AG09309 (cell line): ENCODE measurements at places on chromosomes 2 and 18.

- DNase-seq, result no peak
These were observed 66.2 kb downstream of the ATOH8 start for GRCh38 chr2:85819811-85820510.

GRCh38 chr2:112642561-112642960 is 3.2 kb upstream of the SLC20A1 start:
- no peak for DNase-seq

DNA sequence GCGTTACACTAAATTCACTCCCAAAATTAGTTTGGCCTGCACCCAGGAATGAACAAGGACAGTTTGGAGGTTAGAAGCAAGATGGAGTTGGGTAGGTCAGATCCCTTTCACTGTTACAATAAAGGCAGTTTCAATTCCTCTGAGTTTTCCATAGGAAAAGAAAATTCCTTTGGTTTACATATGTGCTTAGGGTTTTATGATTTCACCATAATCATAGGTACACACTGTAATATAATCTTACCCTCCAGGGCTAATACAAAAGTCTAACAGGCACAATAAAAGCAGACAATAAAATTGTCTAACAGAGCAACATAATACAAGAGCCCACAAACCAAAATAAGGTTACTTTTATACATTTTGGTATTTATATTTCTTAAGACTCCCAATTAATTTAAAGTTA is 391.5 kb upstream of the KCNJ3 start:
- no peak for DNase-seq

DNA sequence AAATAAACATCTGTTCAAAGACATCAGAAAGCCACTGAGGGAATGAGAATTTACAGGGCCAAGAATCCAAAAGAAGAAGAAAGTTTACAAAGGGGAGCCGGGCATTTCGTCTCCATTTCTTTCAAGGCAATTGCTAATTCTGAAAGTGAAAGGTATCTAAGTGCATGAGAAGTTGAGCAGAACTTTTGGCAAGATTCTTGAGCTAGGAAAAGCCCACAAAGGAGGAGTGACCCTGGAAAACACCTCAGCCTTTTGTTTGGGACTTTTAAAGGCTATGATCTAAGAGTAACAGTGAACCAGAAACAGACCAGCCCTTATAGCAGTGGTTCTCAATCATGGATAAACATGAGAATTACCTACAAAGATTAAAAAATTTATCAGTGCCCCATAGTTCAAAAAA is 87.4 kb downstream of the MDH1 start:
- no peak for DNase-seq

DNA sequence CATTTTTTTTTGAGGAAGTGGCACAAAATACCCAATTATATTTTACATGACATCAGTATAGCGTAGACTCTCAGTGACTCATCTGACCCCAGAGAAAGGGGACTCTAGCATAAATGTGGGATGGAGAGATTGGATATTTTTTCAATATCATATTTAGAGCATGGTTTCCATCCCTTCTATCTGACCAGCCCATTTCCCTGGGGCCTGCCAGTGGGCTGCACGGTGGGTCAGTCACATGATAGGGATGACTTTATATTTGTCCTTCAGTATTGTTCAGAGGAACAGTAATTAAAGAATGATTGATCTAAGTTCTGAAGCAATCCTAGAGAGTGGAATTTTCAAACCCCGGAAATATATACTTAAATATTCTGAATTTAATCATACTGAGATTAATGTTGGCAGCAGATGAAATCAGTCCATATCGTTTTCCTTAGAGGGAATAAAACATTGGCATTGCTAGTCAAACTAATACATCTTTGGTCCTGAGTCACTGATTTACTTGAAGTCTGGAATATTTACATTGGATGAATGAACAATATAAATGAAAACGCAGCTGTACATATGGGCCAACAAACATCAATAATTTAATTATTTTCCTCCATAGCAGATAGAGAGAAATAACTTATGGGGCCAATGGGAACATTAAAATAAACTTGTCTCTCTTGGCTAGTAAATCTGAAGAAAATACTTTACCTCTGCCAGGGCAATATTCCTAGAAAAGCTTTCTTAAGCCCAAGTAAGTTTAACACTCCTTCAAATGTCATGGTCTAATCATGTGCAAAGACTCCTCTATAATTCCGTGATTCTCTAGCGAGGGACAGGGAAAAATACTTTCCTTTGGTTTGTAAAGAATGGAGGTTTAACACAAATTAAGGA is 563.6 kb upstream of the PKDCC start:
- DNase-seq, result no peak

- no peak for DNase-seq
These were observed 55.0 kb downstream of the ANKRD44 start for GRCh38 chr2:197255543-197255942.

DNA sequence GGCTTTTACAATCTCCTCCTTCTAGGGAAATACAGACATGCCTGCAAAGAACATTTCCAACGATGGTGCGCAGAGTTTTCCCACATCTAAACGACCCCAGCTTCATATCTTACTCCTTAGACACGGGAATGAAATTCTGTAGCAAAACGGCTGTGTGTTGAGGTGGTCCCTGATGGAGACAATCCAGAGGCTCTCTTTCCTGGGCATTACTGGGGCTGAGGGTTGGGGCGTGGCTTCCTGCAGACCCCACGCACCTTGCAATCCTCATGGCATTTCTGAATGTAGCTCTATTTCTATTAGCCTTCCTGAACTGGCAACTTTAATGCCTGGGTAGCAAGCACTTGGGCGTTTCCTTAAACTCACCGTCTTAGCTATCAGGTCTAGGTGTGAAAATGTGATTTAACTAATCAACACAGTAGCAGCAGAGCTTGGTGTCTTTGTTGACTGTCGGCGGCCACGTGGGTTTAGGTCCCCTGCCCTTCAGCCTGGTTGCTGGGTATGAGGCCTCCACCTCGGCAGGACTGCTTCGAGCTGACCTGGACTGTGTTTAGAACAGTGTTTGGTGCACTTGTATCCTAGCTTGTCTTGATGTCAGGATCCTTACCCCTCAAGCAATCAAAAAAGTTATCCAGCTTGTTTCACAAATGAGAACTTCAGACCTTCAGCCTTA is 242.8 kb downstream of the GBX2 start:
- DNase-seq, result no peak

DNA sequence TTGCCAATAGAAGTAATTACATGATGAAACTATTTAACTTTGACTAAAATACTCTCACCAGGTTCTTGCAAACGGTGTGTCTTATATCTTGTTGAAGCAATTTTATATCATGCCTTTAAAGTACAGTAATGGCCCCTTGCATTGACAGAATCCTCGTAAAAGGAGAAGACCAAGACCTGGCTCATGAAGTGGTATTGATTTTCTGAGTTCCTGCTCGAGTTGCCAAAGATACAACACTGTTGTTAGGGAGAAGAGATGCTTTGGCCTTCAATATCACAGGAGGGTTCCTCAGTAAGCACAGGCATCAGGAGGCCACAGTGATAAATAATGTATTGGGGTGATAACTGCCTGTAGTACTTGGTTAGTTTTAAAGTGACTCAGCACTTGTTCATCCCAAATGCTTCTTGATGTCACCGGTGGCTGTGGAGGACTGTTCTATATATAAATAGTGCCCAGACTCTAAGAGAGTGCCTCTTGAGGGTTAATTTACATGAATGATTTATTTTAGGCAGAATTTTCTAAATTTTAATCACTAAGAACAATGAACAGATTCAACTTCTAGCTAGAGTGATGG is 571.7 kb upstream of the FANCL start:
- no peak for DNase-seq

- DNase-seq, result no peak
These were observed 115.1 kb downstream of the CMPK2 start for GRCh38 chr2:6750411-6751158.

GRCh38 chr2:35080231-35080910 is 1275.2 kb upstream of the CRIM1 start:
- DNase-seq, result no peak

DNA sequence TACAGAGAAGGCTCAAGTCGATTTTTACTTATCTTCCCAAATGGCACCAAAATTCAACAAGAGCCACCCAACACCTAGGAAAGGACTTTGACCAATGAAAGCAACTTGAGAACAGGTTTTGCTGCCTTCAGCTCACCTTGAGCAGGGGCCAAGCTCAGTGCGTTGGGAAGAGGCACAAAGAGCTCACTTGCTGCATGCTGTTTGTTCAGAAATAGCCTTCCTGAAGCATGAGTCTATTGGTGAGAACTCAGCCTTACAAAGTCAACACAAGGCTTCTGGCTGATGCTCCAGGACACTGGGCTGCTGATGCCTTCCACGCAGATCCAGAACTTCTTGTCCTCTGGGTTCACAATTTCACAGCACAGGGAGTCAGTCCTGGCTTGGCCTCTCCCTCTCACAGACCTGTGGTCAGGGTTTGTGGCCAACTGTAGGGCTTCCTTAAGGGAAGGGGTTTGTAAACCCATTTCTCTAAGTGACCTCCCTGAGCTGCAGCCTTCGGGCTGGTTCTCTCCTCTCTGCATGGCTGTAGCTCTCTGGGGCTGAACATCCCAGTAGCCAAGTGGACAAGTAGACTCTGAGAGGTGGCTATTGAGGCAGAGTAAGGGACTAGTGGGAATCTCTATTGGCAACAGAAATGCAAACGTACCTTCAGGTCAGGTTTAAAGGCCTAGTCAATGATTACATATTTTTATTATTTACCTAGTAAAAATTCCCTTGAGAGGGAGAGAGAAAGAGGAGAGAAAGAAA is 124.7 kb upstream of the GATA6 start:
- no peak for DNase-seq

DNA sequence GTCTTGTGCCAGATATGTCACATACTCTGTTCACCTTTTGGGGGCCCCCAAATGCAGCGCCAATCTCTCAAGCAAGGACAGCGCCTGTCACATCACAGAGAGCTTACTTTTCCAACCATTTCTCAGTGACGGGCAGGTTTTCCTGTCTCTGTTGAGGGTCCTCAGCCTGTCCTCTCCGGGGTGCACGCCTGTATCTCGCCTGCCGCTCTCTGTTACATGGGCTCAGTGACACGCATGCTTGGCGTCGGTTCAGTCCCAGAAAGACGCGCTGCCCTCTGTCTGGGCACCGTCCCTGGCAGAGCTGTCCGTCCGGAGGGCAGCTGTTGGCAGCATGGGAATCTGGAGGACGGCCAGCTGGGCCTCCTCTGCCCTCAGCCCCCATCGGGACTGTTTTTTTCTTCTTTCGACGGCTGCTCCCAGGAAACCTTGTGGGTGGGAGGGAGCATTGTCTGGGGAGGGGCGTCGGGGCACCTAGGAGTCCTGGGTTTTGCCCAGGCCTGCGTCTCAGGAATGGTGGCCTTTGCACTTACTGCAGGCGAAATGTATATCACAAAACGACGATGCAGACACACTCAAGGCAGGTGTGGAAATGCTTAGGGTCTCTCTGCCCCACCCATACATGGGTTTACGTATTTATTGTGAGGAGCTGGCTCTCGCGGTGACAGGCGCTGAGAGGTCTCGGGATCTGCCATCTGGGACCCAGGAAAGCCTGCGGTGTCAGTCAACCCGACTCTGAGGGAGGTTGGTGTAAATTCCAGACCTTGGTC is 30.9 kb downstream of the RTP5 start:
- DNase-seq, result no peak

- no peak for DNase-seq
These were observed 49.5 kb upstream of the CD226 start for GRCh38 chr18:69996951-69997798.

DNA sequence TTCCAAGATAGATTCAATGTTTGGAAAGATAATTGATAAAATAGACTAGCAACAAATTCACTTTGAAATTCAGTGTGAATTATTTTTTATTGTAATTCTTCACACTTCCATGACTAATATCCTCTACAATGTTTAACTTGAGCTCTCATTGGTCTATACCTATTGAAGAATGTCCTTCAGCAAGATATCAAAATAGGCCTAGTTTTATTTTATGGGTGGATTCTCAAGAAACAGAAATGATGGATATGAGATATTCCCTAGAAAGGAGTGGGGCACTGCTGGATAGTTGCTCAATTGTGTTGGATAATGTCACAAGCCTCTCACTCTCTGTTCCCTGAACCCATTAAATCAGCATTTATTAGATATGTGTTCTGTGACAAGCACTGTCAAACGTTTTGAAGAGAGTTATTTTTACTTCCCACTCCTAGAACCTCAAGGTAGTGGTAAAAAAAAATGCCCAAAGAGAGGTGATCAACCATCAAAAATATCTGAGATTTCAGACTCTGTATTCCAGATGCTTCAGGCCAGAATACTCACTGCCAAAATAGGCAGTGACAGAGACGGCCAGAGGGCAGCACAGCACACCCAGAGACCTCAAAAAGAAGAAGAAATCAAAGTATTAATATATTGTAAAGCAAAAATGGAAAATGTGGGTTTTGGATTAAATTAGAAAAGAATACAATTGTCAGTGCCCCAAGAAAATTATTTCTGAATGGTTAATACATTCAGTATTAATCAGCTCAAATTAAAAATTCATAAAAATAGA is 87.5 kb downstream of the TRIB2 start:
- no peak for DNase-seq

GRCh38 chr2:21021430-21021829 is 22.4 kb downstream of the APOB start:
- no peak for DNase-seq

DNA sequence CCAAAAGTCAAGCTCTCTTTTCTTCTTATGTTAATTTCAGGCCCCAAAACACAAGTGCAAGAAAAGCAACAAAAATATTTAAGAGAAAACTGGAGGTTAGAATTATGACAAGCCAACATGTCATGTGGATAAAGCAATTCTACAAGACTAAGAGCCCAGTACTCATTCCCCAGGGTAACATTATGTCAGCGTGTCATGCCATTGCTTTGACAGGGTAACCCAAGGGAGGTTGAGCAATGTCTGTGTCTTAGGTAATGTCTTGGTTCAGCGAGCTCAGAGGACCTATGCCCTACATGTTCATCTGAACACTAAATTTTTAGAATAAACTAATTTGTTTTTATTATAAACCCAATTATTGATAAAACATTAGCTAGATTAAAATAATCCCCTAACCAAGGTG is 173.2 kb upstream of the ZNF804A start:
- DNase-seq, result no peak

- no peak for DNase-seq
These were observed 208.3 kb downstream of the AFF3 start for GRCh38 chr2:99933894-99934650.

DNA sequence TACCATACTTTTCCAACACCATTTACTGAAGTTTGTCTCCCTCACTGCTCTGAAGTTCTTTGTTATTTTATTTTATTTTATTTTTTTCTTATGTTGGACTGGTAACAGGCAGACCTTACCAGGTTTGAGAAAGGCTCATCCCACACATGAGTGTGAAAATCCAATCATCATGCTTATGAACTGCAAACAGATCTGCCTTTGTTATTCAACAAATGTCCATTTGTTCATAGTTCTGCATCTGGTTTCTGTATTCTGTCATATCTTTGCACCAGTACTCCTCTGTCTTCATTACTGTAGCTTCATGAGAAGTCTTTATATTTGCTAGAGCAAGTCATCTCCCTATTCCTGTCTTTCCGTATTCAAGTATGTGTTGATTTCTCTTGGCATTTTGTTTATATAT is 5.3 kb downstream of the RNU2-63P start:
- DNase-seq, result no peak

GRCh38 chr2:128437204-128437565 is 118.5 kb upstream of the HS6ST1 start:
- no peak for DNase-seq
